ENCODE measurements at places on chromosomes 5 and 9.

- no peak for DNase-seq
Observed at GRCh38 chr5:83665631-83666030, 55.0 kb downstream of the HAPLN1 start.

DNA sequence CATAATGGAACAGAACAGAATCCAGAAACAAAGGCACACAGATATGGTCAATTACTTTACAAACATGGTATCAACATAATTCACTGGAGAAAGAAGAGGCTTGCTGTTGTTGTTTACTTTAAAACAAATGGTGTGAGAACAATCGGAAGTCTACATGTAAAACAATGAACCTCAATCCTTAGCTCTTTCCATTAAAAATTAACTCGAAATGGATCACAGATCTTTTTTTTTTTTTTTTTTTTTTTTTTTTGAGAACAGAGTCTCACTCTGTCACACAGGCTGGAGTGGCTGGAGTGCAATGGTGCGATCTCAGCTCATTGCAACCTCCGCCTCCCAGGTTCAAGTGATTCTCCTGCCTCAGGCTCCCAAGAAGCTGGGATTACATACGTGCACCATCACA lies 9.8 kb downstream of the SEMA4D start:
- no peak for DNase-seq

DNA sequence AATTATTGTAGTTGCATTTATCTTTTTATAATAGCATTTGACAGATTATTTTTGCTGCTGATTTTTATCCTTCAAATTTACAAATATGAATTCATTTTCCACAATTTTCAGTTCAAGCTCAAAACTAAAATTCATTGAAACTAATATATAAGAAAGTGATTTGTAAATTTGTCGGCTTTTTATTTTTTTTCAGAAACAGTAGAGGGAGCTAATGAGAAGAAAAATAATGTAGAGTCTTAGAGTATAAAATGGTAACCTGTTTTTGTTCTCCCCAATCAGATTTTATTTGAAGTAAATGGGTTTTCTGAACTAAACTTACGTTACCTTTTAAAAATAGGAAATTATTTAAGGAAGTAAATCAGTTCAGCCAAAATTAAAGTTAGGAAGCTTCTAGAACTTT lies 19.2 kb downstream of the PRRC1 start:
- no peak for DNase-seq

- no peak for DNase-seq
Observed at GRCh38 chr5:72711351-72711750, 105.1 kb upstream of the TNPO1 start.

GRCh38 chr9:138025908-138026307 lies 148.3 kb downstream of the CACNA1B start:
- DNase-seq: no peak

DNA sequence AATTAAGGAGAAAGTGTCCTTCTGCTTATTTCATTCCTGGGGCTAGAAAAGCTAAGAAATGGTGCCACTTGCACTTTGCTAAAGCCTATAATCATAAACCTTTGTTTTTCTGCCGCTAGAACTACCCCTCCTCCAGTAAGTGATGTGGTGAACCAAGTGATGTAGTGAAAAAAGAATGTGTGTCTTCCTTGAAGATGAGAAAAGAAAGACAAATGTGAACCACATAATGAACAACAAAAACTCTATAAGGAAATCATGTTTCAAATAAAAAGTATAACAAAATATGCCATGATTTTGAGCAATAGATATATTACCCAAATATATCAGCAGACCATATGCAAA lies 179.0 kb upstream of the SGCD start:
- no peak for DNase-seq

DNA sequence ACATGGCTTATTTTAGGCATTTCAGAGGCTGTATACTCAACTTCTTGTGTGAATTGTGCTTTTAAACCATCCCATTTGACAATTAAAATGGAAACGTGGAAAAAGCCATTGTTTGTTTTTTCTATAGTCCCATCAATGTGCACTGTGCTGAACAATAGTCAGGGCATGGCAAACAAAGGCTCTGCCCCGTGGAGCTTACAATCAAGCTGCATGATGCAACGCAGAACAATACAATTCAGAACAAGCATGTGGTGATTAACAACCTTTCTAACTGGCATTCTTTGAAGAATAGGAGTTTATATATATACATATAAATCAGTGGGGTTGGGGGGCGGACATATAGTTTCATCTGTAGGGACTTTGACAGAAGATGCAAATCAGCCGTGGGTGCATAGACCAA lies 2125.4 kb upstream of the WWC1 start:
- no peak for DNase-seq

GRCh38 chr5:136191304-136192014 lies 1.5 kb downstream of the SMIM32 start:
- DNase-seq: no peak

GRCh38 chr9:88880199-88880598 lies 111.1 kb upstream of the S1PR3 start:
- no peak for DNase-seq

- no peak for DNase-seq
Observed at GRCh38 chr5:171612749-171613148, 172.9 kb upstream of the SMIM23 start.

DNA sequence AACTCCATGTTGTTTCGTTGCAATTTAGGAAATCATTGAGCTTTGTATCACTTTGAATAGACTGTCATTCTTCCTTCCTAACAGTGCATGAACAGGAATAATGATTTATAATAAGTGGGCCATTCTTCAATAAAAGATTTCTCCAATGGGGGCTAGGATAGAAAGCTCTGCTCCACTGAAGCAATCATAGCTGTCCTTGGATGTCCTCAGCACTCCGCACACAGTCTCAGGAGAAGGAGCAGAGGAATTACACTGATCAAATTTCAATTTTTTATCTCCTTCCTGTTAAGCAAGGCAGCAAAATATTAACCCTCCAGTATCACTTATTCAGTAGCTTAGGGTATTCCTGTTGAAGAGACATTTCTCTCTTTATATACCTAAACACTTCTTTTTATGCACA lies 532.7 kb upstream of the ST8SIA4 start:
- no peak for DNase-seq

DNA sequence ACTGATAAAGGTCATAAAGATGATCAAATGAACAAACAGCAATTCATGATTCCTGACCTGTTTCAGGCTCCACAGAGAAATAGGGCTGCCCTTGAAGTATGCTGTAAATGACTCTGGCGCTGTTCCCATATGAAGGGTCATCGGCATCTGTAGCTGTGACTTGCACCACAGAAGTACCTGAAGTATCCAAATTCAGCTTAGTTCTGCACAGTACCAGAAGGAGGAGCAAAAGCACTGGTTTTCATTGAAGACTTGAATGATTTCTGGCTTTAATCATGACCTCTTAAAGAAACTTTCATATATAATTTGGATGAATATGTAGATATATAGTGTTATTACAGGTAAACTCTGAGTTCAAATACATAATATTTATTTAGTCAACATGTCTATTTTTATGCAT lies 109.1 kb downstream of the CDH10 start:
- DNase-seq: peak; percentile 23

GRCh38 chr5:6565492-6565891 lies 67.4 kb downstream of the NSUN2 start:
- DNase-seq: no peak

DNA sequence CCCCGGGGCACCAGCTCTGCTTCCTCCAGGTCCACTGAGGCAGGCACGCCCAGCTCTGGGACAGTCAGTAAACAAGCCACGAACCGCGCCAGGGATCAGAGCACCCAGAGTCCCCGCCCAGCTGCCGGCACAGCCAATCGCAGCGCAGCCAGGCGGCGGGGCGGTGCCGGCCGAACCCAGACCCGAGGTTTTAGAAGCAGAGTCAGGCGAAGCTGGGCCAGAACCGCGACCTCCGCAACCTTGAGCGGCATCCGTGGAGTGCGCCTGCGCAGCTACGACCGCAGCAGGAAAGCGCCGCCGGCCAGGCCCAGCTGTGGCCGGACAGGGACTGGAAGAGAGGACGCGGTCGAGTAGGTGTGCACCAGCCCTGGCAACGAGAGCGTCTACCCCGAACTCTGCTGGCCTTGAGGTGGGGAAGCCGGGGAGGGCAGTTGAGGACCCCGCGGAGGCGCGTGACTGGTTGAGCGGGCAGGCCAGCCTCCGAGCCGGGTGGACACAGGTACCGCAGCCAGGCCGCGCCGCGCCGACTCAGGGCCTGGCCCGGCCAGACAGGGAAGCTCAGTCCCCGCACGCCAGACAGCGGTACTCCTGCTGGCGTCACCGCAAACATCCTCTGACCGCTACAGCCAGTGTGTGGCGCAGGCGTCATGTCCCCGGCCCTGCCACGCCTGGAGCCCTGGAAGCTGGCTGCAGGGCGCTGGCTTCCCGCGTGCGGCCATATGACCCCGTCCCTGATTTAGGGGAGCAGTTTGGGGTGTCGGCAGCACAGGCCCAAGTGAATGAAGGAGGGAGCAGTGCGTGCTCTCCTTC lies at the start of gene CTSL:
TSS of gene CTSL (plus strand) at position 220 of the 810 bp plus-strand sequence. CDS start 1,485 bp downstream, outside the sequence.
- DNase-seq: peak; percentile 84

- no peak for DNase-seq
Observed at GRCh38 chr5:32708949-32709348, 2.2 kb upstream of the NPR3 start.

DNA sequence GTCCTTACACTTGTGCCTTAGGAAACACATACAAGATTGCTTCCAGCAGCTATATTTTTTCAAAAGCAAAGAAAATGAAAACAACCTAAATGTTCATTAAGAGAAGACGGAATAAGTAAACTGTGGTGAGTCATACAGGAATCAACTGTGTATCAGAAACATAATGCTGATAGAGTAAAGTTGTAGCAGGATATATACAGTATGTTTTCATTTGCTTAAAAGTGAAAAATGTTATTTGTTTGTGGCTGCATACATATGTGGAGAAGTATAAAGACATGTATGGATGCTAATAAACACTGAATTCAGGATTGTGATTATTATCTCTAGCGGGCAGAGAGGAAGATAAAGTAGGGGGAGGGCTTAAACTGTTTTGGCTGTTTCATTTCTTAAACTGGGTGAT lies 8.3 kb downstream of the DCTN4 start:
- no peak for DNase-seq

GRCh38 chr9:96649620-96650324 lies 5.3 kb downstream of the PRXL2C start:
- DNase-seq: no peak

DNA sequence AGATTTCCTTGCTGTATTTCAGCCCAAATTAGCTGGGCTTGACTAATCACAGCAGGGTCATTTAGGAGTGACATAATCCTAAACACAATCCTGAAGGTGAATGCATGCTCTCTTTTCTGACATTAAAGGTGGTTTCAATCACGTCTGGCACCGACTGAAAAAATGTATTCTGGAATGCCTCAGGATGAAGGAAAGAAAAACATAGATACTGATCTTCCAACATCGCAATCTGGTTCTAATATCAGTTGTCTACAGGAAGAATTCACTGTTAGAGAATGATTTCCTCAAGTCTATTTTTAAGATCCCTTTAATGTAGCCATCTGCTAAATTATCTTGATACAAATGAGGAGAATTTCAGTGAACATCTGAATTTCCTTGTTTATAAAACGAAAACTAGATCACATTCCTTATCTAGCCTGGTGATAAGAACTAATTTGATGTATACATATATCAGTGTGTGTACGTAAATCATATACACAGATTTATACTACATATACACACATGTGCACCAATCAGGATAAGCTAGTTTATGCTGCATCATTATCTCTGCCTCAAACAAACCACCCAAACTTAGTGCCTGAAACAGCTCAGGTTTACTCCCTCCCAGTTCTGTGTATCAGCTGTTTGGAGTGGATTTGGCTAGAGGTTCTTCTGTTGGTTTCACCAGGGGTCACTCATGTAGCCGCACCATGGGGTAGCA lies 31.3 kb upstream of the TAS2R1 start:
- DNase-seq: no peak

DNA sequence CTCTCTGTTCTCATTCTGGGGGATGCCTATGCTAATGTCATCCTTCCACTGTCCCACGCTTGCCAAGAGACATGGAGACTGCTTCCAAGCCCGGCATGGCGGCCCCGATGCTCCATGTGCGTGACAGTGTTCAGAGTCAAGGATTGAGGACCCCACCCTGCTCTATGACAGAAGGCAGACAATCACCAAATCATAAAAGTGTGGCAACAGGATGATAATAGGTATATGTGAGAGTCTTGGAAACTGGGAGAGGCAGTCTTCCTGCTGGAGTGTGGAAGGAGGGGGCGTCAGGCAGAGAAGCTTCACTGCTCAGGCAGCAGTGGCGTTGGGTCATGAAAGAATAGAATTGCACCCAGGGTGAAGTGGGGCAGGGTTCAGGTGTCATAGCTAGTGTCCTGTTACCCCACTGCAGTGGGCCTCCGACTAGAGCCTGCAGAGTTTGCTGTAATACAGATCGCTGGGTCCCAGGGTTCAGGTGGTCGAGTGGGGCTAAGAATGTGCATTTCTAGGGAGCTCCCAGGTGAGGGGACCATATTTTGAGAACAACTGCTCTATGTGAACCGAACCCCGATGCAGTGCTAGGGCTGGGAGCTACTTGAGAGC lies 12.5 kb upstream of the GADD45G start:
- DNase-seq: no peak

GRCh38 chr9:17011880-17012279 lies 123.0 kb upstream of the CNTLN start:
- no peak for DNase-seq

GRCh38 chr5:157362012-157362411 lies 96.1 kb downstream of the CYFIP2 start:
- no peak for DNase-seq

DNA sequence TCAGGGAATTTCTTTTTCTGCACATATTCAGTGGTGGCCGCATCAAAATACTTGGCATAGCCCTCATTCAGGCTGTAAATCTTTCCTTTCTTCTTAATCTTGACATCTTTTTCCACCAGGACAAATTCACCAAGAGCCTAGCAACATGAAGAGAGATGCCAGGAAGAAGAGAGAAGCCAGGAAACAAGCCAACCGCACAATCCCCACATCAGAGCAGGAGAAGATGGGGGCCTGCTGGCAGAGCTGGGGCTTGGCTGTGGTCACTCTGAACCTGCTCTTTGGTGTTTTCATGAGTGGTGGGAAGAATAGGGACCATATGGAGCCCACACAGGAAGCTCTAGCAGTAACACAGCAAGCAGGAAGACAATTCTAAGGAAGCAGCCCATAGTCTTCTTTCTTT lies 12.4 kb downstream of the PCAT7 start:
- DNase-seq: no peak

DNA sequence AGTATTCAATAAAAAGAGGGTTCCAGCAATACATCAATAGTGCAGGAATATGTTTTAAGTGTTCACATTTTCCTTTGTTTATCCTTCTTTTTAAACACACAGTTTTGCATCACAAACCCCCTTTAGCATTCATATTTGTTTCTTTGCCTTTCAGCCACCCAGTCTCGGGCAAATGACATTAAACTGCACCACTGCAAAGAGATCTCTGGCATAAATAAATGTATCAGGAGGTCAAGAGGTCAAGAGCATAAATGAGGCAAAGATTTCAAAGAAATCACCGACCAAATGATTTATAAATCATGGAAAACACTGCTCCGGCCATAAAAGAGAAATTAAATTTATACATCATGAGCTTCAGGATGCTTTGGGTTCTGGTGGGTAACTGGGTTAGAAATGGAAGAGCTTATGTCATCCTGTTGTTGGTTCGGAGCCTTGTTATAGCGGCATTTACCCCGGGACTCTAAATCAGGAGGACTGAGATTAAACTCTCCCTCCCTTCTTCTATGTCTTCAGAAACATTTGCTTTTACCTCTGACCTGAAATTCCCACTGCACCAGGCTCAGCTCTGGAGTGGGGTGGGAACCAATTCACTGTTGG lies 449.6 kb upstream of the CLINT1 start:
- no peak for DNase-seq

All from BE2C (cell line).